ENCODE measurements at places on chromosomes 3 and 15. TPM values are rescaled to one million over a fixed set of nuclear protein-coding genes. Genes with fewer than 3 reads are reported as not detected.

DNA sequence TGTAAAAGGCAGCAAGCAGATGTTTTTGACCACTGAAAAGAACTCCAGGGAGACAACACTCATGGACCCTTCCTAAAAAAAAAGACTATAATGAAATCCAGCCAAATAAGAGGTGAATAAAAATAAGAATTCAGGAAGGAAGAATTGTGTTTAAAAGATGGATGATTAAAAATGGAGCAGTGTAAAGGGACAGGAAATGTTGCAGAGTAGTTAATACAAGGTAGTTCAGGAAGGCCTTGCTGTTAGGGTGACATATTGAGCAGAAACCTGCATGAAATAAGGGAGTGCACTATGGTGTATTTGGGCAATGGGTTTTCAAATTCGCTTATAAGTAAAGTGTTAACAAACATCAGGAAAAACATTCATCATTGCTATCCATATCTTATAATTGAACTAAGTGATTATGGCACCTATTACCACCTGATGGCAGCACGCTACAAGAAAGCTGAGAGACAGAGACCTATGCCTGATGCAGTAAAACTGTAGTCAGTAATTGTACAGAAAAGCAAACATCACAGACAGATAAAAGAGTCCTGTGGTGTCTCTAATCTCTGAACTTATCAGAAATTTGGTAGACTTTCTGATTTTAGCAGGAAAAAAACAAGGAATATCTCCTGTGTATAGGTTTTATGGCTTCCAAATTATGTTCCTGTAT is 5.8 kb upstream of the DBR1 start:
- peak; percentile 57 for DNase-seq

SI gene
- total RNA-seq, result 0.20 TPM

DNA sequence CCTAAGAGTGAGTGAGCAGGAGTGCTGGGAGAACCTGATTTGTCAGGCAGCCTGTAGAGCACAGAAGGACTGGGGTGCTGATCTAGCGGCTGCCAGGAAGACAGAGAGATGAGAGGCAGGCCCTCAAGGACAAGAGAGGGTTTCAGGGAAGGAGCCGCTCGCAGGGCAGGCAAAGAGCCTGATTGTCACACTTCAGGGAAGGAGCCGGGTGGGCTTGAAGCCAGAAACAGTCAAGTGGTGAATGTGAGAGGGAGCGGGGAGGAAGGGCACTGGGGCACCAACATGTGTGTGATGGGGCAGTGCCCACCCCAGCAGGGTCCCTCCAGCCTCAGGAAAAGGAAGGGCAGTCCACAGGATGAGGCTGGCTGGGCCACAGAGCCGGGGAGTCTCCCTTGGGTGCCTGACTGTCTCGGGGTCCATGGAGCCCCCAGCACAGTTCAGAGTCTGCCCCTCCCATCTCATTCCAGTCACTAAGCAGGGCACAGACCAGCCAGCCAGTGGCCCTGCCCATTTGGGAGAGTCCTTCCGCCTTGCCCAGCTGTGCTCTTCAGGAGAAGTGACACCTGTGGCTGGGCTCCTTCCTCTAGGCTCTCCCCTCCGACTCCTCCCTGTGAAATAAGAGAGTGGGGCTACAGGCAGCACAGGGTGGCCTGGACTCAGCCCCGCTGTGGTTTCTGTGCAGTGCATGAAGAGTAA is 148.6 kb downstream of the RAB11A start:
- DNase-seq, result no peak

CCR9 gene
- total RNA-seq, result not detected

STRIT1 gene
- not detected for total RNA-seq

DNA sequence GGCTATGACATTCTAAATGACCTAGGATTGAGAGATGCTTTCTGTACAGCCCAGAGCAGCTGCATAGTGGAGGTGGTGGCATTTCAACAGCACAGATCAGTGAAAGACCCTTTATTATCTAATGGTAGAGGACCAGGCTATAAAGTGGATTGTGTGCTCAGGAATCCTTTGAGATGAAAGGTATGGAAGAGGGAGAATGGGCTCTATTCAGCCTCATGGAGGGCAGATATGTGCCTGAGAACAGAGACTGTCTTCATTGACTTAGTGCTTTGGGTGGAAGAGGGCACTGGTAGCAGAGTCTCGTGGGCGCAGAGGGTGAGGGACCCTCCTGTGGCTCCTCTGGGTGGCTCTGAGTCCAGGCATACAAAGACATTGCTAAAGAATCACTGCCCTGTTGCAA is 130.0 kb upstream of the SLC24A5 start:
- DNase-seq, result no peak

GPR87 gene
- total RNA-seq, result 2.6 TPM

DNA sequence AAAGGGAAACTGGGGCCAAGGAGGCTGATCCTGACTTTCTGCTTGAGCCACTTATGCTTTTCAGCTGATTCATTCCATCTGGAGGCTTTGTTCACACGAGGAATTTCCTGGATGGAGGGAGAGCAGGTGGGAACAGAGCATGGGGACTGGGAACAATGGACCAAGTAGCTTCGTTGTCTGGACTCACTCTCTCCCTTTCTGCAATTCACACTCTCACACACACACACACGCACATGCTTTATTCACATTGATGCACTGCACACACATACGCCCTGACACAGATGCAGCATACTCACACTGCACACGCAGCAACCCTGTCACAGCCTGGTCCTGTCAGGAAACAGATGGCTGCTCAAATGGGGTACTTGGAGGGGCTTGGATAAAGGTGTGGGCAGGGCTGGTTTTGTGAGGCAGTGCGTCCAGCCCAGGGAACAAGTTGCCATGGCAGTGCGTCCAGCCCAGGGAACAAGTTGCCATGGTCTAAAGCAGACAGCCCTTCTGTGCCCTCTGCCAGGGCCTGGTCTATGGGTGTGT is 19.8 kb upstream of the CHCHD6 start:
- no peak for DNase-seq

DNA sequence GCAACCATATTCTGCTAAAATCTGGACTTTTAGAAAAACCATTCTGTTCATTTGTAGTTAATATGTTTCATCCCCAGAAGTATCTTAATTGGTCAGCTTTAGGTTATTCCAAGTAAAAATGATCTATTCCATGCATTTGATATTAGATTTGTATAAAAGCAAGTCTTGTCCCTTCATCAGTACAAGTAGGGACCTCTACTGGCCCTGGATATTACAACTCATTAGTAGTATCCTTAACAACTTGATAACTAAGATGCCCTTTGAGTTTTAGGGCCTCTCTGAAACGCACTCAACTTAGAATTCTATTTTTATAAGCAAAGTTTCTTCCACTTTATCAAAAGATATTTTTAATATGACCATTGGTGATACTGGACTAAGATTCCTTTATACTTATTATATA is 25.3 kb upstream of the SELENOT start:
- DNase-seq, result peak; percentile 35

GRCh38 chr3:71050538-71051258 is 532.8 kb downstream of the FOXP1 start:
- peak; percentile 76 for DNase-seq

DNA sequence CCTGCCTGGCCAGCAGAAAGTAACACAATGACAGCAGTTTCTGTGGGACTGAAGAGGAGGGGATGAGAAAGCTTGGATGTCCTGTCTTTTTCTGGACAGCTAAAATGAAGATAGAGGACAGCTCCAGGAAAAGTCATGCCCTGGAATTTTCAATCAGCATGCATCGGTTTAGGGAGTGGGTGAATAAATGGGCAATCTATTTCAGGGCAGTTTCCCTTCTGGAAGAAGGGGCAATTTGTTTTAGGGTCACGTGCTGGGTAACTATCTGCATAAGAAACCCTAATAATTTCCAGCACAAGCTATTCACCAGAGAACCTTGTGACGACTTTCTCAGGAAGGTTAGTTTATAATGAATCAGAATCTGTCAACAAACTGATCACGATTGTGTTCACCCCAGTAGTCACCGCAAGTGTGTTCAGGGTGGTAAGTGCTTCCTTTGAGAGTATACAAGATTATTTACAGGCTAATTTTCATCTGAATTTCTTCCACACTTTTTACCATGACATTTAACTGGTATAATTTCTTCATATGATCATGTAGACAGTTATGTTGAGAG is 318.0 kb upstream of the GBE1 start:
- DNase-seq, result no peak

CCDC13 gene
- total RNA-seq, result not detected

DNA sequence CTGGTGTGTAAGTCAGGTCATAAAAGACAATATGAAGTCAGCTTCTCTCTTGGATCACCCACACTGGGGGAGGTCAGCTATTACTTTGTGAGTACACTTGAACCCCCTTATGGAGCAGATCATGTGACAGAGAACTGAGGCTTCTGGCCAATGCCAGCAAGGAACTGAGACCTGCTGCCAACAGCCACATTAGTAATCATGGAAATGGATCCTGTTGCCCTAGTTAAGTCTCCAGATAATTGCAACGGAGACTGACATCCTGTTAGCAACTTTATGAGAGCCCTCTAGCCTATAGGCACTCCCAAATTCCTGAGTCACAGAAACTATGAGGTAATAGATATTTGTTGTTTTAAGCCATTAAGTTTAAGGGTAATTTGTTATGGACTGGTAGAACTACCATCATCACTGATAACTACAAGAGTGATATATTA is 110.4 kb upstream of the GMNC start:
- no peak for DNase-seq

- no peak for DNase-seq
Measured at GRCh38 chr3:159749406-159749805, 239.2 kb upstream of the IL12A start.

GRCh38 chr3:126355777-126356372 is 1.3 kb downstream of the KLF15 start:
- peak; percentile 78 for DNase-seq

DNA sequence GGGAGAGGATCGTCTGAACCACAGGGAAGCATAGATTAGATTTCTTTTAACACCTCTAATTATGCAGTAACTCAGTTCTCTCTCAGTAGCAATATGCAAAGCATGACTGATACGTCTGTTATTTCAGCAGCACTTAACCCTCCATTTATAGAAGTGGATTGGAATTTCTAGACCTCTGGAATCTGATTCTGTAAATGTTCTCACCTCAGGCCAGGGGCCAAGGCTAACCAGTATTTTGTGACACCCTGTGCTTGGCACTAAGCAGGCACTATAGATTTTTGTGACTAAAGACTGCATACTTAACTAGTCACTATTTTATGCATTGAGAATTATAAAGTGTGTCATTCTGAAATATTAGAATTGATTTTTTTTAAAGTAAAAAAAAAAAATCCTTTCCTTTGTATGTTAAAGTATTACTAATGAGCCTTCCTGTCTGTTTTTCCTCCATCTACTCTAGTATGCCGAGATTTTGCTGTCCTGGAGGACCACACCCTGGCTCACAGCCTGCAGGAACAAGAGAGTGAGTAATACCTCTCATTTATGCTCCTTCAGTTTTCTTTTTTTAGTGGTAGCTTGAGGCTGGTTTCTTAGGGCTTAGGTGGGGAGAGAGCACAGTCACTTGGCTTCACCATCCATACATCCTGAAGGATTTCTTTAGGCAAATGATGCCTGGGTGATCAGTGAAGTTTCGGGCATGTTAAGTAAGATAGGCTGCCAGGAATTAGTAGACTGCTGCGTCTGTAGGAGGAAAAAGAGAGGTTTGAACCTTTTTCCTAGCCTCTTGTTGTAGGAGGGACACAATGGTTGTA is 26.5 kb upstream of the UTS2B start:
- no peak for DNase-seq

DNA sequence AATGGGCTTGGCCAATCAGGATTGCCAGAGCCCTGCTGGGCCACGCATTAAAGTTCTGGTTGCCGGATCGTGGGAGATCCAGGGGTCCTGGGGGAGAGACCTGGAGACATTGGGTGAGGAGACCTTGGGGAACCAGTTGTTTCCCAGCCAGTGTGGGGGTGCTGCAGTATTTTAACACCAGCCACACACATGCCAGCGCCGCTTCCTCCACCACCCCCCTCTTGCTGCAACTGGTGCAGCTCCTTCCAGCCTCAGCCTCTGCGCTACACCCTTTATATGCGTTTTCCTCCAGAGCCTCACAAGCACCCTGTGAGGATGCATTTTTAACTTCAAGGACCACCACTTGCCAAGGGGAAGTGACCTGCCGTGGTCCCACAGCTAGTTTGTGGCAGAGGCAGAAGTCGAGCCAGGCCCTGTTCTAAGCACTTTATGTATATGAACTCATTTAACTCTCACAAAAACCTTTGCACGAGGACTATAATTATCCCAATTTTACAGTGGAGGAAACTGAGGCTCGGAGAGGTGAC is 29.4 kb upstream of the GRIP2 start:
- no peak for DNase-seq

CDHR4 gene
- total RNA-seq, result 0.15 TPM

DNA sequence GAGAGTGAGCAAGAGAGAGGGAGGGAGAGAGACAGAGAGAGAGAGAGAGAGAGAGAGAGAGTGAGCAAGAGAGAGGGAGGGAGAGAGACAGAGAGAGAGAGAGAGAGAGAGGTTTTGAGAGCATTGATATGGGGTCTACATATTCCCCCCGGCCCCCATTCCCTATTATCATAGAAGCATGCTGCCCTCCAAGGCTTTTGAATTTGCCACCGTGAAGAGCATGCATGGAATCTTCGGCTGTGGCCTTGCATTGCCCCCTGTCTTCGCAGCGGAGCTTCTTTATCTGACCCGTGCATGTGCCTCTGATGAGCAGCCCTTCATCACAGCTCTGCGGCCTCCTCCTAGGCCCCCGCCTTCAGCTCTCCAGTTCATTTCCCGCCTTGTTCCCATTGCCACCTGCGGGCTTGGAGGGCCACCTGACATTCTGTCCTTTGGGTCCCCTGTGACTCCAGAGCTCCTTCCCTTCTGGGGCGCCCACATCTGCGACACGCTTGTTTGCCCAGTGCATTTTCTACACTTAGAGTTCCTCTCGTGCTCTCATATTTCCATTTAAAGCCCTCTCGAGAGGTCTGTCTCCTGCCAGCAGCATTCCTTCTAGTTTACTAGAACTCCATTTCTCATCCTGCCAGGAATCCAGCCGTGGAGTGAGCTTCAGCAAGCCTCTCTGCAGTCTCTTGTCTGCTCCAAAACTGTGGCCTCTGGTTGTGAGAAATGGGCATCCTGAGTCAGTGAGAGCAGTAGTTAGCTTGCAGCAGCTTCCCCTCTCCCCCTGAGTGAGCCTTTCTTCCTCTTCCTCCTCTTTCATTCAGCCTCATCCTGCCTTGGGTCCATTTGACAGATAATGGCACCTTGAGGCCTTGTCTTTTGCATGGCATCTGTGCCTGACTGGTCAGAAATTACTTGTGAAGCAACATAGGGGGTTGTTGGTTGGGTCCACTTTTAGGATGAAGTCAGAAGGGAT is 25.3 kb downstream of the LPP start:
- DNase-seq, result no peak

- no peak for DNase-seq
Measured at GRCh38 chr3:21163956-21164355, 587.1 kb downstream of the ZNF385D start.

INTS14 gene
- 51.8 TPM for total RNA-seq

DNA sequence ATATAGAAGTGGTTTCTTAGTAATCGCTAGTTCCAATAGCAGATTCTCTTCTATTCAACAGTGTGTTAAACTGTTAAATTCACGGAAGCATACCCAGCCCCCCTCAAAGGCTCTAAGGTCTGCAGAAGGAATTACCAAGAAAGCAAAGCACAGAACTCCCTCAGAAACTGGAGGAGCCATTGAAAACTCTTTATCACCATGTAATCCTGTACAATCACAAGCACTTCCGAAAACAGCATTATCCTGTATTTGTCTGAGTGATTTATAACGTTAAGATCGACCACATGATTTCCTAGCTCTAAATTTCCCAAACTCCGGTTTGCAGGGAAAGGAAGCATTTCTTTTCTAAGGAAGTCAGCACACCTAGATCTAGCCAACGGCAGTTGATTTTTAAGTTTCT is 20.0 kb downstream of the MYO1E start:
- DNase-seq, result no peak

SLC2A2 gene
- total RNA-seq, result 0.03 TPM
